GM13977 (cell line): ENCODE measurements at places on chromosomes 16 and 17.

- DNase-seq: no peak
Observed at GRCh38 chr17:70060415-70060814, 14.6 kb upstream of the KCNJ16 start.

- DNase-seq: peak; percentile 89
Observed at GRCh38 chr16:89216315-89217137, 977 bp upstream of the ZNF778 start.

DNA sequence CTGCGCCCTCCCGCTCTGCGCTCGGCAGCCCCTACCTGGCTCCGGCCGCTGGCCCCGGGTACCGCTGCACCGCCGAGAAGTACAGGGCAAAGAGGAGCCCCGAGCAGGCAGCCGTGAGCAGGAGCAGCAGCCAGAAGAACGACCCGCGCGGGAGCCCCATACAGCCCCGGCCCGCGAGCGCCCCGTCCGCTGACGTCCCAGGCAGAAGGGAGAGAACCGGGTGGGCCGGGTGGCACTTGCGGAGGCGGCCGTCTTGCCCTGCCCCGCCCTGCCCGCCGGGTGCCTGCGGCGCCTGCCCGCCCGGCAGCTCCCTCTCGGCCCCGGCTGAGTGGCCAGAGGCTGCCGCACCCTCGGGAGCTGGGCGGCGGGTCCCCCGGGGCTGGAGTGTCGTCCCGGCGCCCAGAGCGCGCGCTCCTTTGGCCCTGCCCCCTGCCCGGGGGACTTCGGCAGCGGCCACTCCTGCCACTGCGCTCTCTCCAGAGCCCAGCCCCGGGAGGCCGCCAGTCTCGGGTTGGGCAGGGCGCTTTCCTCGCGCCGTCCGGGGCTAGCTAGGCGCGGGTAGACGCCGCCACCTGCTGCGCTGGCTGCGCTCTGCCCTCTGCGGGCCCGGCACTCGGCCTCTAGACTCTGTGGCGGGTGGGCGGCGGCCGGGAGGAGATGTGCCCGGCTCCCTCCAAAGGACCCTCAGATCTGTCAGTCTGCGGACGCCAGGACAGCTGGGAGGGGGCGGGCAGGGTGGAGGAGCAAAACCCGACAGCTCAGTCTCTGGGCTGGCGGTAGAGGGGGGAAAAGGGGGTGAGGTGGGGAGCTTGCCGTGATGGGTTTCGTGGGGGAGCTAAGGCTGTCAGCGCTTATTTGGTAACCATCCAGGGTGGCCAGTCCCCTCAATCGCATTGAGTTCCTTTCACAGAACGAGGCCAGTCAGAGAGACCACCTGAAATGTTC, at the start of gene ST6GALNAC2:
Gene ST6GALNAC2, minus strand, starts transcription at position 212 of the 945 bp plus-strand sequence. Its CDS starts 52 bp downstream, at position 160.
- DNase-seq: no peak

DNA sequence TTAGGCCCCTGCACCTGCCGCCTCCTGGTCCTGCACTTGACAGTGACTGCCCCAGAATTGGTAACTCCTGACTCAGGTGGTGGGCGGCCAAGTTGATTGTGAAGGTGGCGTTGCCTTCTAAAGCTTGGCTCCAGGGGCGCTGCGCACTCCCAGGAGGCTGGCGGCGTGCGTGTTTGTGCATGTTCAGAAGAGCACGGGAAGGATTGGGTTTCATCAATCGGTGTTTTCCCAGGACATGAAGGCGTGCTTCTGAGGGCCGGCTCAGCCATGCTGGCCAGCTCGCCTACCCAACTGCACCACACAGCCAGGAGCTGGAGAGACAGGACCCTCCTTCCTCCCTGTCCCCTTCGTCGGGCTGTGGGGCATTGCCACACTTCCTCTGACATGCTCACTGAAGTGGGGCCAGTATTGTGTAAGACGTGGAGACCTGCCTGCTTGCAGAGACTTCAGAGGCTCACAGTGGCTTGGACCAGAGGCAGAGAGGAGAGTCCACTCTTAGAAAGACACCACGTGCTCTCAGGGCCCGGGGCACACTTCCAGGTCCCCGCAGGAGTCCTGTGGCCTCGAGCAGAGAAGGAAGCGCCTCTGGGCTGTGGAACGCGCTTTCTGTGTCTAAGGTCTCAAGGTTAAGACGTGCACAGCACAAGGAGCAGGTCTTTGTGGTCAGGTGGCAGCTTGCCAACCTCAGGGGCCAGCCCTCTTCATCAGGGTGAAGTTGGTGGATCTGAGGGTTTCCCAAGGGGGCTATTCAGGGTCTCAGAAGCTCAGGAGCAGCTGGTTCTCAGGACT, 2.8 kb downstream of the RAB40C start:
- no peak for DNase-seq

- no peak for DNase-seq
Observed at GRCh38 chr17:6075050-6075449, 4.9 kb downstream of the WSCD1 start.
